ENCODE measurements at places on chromosomes 1 and 21. TPM values are rescaled to one million over a fixed set of nuclear protein-coding genes. Genes with fewer than 3 reads are reported as not detected.
A peak's percentile ranks its signal among the peaks of the same experiment; 100 is the strongest.

DNA sequence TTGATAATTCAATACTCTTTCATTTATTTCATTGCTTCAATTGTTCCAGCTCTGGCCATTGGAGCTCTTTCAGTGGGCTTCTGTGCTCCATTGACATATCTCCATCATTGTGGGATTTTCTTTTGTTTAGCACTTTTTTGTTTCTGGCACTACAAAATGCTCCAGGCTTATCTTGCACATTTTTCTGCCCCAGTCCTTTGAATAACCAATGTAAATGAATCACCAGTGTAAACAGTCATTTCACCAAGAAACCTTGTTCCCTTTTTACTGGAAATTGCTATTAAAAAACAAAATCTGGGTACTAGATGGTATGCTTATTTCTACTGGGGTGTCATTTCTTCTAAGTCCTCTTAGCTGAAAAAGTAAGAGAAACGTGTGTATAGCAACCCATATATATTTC, 173.0 kb upstream of the LYPLAL1 start:
- H3K27ac ChIP-seq, result no peak overlapping the region
- no peaks in the 10 kb centered on the region for H3K27me3 ChIP-seq
- DNase-seq, result no peak
- peaks cover 12% of the 10 kb centered on the region for H3K36me3 ChIP-seq

DNA sequence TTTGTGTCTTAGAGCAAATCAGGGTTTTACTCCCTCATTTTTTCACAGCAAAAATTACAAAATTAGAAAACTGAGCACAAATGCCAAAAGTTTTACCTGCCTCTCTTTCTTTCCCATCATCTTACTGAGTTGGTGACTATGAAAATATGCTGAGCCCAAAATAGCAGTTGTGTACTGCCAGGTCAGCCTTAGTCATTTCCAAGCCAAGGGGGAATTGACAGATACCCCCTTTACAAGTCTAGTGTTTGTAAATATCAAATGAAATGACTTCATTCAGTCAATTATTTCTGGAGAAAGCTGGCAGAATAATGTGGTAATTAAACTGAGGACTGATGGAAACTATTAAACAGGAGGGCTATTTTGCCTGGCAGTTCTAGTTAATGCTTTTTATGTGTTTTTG, 11.4 kb upstream of the GORAB start:
- H3K4me1 ChIP-seq, result peaks cover 5% of the 10 kb centered on the region
- no peak overlapping the region for H3K4me3 ChIP-seq
- no peak for DNase-seq
- H3K27ac ChIP-seq, result no peak overlapping the region
- no peaks in the 10 kb centered on the region for H3K36me3 ChIP-seq
- no peaks in the 10 kb centered on the region for H3K27me3 ChIP-seq

DNA sequence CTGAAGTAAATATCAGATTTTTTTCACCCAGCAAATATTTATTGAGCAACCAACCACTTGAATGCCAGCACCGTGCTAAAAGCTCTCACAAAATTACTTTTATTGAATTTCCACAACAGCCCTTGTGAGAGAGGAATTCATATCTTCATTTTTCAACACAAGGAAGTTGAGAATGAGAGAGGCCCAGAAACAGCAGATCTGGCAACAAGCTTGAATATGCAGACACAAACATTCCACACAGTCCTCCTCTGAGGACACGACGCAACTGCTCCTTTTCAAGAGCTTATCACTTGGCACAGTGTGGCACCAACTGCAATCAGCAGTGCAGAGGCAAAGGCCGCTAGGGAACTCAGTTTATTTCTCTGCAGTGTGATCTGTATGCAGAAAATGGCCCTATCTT, 32.2 kb upstream of the IFNAR2 start:
- peak; percentile 38 for DNase-seq
- H3K27ac ChIP-seq, result no peak overlapping the region
- peaks cover 23% of the 10 kb centered on the region for H3K27me3 ChIP-seq
- peaks cover 10% of the 10 kb centered on the region for H3K4me1 ChIP-seq
- no peaks in the 10 kb centered on the region for H3K36me3 ChIP-seq
- H3K4me3 ChIP-seq, result no peak overlapping the region

- peak; percentile 94 for DNase-seq
- peaks cover 14% of the 10 kb centered on the region for H3K4me1 ChIP-seq
- H3K4me3 ChIP-seq, result no peak overlapping the region
- H3K36me3 ChIP-seq, result no peaks in the 10 kb centered on the region
- H3K27me3 ChIP-seq, result no peaks in the 10 kb centered on the region
These were observed 92.6 kb downstream of the HHIPL2 start for GRCh38 chr1:222455188-222455879.

GRCh38 chr1:18668750-18669404, 38.2 kb downstream of the PAX7 start:
- H3K4me3 ChIP-seq, result no peak overlapping the region
- DNase-seq, result no peak
- H3K4me1 ChIP-seq, result no peaks in the 10 kb centered on the region
- peaks cover 16% of the 10 kb centered on the region for H3K27me3 ChIP-seq
- no peak overlapping the region for H3K27ac ChIP-seq

DNA sequence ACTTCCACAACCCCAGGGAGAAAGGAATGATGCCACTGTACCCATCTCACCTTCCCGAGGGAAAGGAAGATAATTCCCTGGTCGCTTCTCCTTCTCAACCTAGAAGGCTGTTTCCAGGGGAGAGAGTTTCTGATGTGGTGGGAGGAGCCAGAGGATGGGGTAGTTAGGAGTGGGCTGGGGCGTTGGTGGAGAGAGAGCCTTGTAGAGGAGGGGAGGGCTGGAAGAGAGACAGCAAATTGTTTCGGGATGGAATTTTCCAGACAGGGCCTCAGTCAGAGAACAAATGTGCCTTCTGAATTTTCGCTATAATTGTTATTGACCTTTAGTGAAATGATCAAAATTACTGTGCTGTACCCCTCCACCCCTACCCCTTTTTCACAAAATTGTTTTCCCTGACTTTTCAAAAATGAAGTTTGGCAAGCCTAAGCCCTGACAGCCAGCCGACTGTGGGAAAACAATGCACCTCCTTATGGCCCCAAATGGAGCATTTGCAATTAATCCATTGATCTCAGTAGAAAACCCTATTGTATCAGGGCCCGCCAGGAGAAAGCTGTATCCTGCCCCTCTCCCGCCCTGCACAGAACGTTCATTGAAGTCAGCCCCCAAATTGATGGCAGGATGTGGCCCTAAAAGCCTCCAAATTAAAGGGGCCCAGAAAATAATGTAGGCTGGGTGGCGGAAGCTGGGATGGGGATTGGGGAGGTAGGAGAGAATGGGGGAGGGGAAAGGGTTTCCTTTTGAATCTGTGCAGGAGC, 69.1 kb upstream of the JUN start:
- no peak for DNase-seq
- no peak overlapping the region for H3K4me3 ChIP-seq
- H3K36me3 ChIP-seq, result no peaks in the 10 kb centered on the region
- no peaks in the 10 kb centered on the region for H3K27me3 ChIP-seq

- H3K4me1 ChIP-seq, result no peaks in the 10 kb centered on the region
- no peaks in the 10 kb centered on the region for H3K36me3 ChIP-seq
- no peak overlapping the region for H3K27ac ChIP-seq
- H3K27me3 ChIP-seq, result no peaks in the 10 kb centered on the region
- H3K4me3 ChIP-seq, result no peak overlapping the region
These were observed 48.5 kb downstream of the GNG4 start for GRCh38 chr1:235601104-235601503.

DNA sequence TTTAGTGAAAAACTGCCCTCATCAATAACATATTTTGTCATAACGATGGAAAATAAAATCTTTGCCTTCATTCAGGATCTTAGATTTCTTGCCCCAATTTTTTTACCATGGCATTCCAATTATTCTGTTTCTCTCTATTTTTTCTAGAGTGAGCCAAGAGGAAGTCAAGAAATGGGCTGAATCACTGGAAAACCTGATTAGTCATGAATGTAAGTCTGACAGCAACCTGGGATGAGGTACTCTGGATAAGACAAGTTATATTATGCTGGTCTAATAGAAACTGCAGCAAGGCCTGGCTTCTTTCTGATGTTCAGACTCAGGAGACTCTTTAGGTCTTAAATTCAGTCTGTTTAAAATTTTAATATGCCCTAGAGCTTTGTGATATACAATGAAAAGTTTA, 3.5 kb downstream of the RGS4 start:
- peaks cover 50% of the 10 kb centered on the region for H3K4me1 ChIP-seq
- peaks cover 54% of the 10 kb centered on the region for H3K36me3 ChIP-seq
- H3K27me3 ChIP-seq, result no peaks in the 10 kb centered on the region
- H3K27ac ChIP-seq, result peak overlapping the region; percentile 72
- DNase-seq, result no peak

DNA sequence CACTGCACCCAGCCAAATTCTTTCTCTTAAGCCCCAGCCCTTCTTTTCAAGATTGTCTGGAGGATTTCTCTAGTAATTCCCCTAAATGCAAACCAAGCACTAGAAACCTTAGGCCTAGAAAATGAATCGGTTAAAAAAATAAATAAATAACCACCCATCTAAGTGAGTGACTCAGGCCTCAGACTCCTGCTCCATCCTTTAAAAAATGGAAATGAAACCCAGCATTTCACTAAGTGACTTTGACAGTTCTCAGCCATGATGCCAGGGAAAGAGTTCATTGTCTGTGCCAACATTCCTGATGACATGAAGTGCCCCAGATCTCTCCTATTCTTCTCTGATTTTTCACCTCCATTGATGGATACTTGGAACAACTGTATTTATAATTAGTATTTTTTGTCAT, 415.2 kb upstream of the DAB1 start:
- no peak for DNase-seq
- peaks cover 9% of the 10 kb centered on the region for H3K4me1 ChIP-seq
- H3K27me3 ChIP-seq, result no peaks in the 10 kb centered on the region
- H3K27ac ChIP-seq, result no peak overlapping the region

DNA sequence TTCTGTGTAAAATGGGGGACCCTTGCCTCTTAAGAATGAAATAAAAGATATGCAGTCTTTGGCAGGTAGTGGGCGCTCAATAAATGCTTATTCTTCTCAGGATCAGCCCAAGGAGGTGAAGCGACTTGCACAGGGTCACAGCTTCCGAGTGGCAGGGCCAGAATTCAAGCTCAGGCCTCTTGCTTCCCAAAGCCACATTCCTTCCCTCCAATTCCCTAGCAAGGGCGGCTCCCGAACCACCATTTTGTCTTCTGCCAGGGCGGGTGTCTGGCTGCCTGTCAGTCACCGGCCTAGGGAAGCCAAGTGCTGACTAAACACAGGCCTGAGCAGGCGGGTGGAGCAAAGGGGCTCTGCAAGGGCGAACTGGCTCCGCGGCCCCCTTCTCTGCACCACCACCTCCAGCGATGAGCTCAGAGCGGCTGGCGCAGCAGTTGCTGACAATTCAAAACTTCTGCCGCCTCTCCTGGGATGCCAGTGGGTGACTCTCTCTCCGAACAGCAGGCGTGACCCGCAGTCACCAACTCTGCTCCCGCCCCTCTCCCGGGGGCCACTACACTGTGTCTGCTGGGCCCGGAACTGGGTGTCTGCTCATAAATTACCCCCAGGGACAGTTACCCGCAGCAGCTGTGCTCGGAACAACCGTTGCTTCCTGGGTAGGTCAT, 10.8 kb downstream of the GPR3 start:
- H3K27ac ChIP-seq, result peak overlapping the region; percentile 88
- peaks cover 59% of the 10 kb centered on the region for H3K4me1 ChIP-seq
- H3K4me3 ChIP-seq, result no peak overlapping the region
- DNase-seq, result peak; percentile 85
- H3K27me3 ChIP-seq, result no peaks in the 10 kb centered on the region
- H3K36me3 ChIP-seq, result peaks cover 12% of the 10 kb centered on the region

DNA sequence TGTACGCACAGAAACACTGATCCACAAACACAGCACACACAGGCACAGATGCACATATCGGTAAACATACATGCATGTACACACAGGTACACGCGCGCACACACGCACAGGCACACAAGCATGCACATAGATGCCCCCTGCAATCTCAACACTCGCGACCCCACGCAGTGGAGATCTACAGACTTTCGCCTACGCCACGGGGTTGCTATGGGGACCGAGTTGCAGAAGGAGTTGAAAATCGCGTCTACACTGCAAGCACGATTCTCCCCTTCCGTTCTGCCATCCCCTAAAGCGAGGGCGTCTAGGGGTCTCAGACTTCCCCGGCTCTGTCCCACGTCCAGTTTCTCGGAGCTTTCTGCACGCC, 826 bp downstream of the TRIM17 start:
- no peak overlapping the region for H3K27ac ChIP-seq
- H3K4me1 ChIP-seq, result peaks cover 9% of the 10 kb centered on the region
- no peak for DNase-seq
- H3K4me3 ChIP-seq, result peak overlapping the region; percentile 56
- H3K27me3 ChIP-seq, result no peaks in the 10 kb centered on the region
- peaks cover 2% of the 10 kb centered on the region for H3K36me3 ChIP-seq

GRCh38 chr1:179021873-179022272, 3.8 kb upstream of the FAM20B start:
- DNase-seq, result no peak
- H3K36me3 ChIP-seq, result no peaks in the 10 kb centered on the region
- peaks cover 25% of the 10 kb centered on the region for H3K4me1 ChIP-seq
- H3K4me3 ChIP-seq, result no peak overlapping the region

GRCh38 chr1:181134543-181135436, 46.3 kb downstream of the IER5 start:
- H3K27me3 ChIP-seq, result no peaks in the 10 kb centered on the region
- H3K27ac ChIP-seq, result peak overlapping the region; percentile 100
- peak overlapping the region; percentile 44 for H3K4me3 ChIP-seq

DNA sequence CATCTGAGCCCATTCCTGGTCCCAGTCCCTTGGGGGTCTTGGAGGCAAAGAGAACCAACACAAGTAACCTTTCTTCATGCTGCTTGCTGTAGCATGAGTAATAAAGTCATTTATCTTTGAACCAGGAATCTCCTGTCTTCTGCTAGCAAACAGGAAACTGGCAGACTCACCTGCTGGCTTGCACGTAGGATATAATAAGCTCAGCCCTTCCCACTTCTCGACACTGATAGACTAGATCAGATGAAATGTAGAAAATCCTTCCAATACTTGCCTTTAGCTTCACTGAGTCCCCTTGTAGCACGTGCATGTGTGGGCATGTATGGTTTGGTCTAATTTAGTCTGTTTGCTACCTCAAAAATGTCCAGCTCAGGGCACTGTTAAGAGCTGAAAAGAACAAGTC, 6.5 kb upstream of the TFF2 start:
- no peak for DNase-seq
- H3K27ac ChIP-seq, result no peak overlapping the region
- no peaks in the 10 kb centered on the region for H3K4me1 ChIP-seq
- H3K4me3 ChIP-seq, result no peak overlapping the region
- H3K27me3 ChIP-seq, result peaks cover 31% of the 10 kb centered on the region

Gene OR14K1
- not detected for total RNA-seq

Gene UMODL1
- 0.68 TPM for total RNA-seq

Gene EVI5
- 52.6 TPM for total RNA-seq

Gene CLCA1
- not detected for total RNA-seq

Gene CFHR1
- total RNA-seq, result not detected

Gene RGS8
- not detected for total RNA-seq
